ENCODE measurements at places on chromosomes 3 and 15. TPM values are rescaled to one million over a fixed set of nuclear protein-coding genes. Genes with fewer than 3 reads are reported as not detected.

ADAMTS17 gene
- total RNA-seq: 0.15 TPM

CIDEC gene
- total RNA-seq: not detected

ZNF620 gene
- 2.9 TPM for total RNA-seq

FETUB gene
- total RNA-seq: not detected

SH2D7 gene
- 0.08 TPM for total RNA-seq

PLAAT1 gene
- total RNA-seq: not detected

ETV5 gene
- 10.6 TPM for total RNA-seq

TP53BP1 gene
- total RNA-seq: 26.7 TPM

SUMF1 gene
- total RNA-seq: 9.5 TPM

TPRG1 gene
- total RNA-seq: 3.7 TPM

TGFBR2 gene
- total RNA-seq: 0.62 TPM

PRSS50 gene
- total RNA-seq: not detected

BLM gene
- 48.1 TPM for total RNA-seq

GABRR3 gene
- total RNA-seq: not detected

MAP4 gene
- 147 TPM for total RNA-seq

HYAL1 gene
- total RNA-seq: 0.49 TPM

CDC25A gene
- 34.4 TPM for total RNA-seq

LMCD1 gene
- total RNA-seq: 1.7 TPM

SERINC4 gene
- 0.13 TPM for total RNA-seq

TMCO5A gene
- not detected for total RNA-seq

WDR72 gene
- 0.03 TPM for total RNA-seq

Measured in GM12878 (cell line).